Left ventricle myocardium superior (tissue), 1 donor: ENCODE measurements at places on chromosomes 2 and 18. TPM values are rescaled to one million over a fixed set of nuclear protein-coding genes. Genes with fewer than 3 reads are reported as not detected.

OR6B2 gene
- total RNA-seq: not detected

HRH4 gene
- 0.17 TPM for total RNA-seq

CYTIP gene
- 1.2 TPM for total RNA-seq

AQP12B gene
- total RNA-seq: not detected

UBXN4 gene
- 56.1 TPM for total RNA-seq

DNA sequence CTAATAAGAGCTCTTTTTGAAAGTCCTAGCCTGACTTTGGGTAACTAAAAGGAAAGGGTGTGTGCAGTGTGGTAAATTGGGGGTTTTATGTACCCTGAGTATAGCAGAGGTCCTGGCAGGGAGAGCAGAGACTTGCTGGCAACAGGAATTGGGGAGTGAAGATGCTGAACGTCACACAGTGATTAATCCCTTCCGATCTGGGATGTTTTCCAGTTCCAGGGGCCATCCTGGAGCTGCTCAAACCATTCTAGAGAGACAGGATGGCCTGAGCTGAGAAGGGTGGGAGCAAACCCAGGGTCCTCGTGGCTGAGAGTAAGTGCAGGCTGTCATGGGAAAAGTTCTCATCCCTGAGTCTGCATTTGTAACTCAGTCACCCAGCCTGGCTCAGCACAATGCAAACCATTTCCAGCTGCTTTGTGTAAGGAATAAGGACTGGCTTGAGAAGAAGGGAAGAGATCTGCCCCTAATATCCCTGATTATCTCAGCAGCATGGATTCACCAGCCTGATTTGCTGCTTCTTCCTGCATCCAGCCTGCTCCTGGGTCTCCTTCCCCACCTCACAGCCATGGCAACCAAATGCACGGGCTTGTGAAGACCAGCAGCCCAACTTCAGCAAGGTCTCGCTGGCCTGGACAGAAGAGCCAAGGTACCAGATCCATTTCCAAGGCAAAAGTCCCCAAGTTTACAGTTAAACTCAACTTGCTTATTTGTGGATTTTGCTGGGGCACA is 47.1 kb upstream of the CELF4 start:
- DNase-seq: no peak

DNA sequence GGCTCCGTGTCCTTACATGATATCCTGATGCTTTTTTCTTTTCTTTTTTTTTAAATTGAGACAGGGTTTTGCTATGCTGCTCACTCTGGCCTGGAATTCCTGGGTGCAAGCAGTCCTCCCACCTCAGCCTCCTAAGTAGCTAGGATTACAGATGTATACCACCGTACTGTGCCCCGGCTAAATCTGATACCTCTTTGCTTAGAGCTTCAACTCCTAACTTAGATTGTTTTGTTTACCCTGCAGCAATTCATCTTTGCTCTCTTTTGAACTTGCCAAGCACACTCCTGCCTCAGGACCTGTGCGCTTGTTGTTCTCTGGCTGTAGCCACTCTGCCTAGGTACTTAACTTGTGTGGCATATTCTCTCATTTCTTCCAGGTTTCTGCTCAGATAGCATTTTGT is 24.5 kb downstream of the RAB10 start:
- DNase-seq: no peak

GRCh38 chr2:201313362-201313761 is 43.8 kb downstream of the FLACC1 start:
- no peak for DNase-seq

DNA sequence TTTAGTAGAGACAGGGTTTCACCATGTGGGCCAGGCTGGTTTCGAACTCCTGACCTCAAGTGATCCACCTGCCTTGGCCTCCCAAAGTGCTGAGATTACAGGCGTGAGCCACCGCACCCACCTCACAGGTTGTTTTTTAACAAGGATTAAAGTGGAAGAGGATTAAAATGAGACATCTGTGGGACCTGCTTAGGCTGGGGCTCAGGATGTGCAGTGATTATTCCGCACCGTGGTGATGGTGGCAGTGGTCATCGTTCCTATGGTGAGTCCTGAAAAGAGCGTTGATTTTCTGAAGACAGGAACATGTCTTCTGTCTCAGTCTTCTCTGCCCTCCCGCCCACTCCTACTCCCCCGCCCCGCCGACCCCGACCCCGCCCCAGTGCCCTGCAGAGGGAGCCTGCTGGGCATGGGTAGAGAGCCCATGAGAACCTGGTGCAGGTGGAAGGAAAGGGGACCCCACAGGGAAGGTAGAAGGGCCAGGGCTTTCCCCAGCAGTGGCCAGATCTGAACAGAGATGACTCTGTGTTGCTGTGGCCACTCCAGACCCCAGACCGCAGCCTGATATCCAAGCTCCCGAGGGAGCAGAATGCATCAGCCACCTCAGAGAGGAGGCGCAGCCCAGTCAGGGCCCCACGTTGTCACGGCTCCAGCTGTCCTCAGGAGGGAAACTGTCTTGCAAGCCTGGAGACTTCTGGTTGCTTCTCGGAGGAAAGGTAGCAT is 34.5 kb upstream of the FOSL2 start:
- DNase-seq: no peak

- peak; percentile 76 for DNase-seq
These were observed 1044.4 kb upstream of the CNTNAP5 start for GRCh38 chr2:122980671-122981070.

- DNase-seq: no peak
These were observed 692.6 kb downstream of the LRRTM4 start for GRCh38 chr2:76829374-76830234.

DNA sequence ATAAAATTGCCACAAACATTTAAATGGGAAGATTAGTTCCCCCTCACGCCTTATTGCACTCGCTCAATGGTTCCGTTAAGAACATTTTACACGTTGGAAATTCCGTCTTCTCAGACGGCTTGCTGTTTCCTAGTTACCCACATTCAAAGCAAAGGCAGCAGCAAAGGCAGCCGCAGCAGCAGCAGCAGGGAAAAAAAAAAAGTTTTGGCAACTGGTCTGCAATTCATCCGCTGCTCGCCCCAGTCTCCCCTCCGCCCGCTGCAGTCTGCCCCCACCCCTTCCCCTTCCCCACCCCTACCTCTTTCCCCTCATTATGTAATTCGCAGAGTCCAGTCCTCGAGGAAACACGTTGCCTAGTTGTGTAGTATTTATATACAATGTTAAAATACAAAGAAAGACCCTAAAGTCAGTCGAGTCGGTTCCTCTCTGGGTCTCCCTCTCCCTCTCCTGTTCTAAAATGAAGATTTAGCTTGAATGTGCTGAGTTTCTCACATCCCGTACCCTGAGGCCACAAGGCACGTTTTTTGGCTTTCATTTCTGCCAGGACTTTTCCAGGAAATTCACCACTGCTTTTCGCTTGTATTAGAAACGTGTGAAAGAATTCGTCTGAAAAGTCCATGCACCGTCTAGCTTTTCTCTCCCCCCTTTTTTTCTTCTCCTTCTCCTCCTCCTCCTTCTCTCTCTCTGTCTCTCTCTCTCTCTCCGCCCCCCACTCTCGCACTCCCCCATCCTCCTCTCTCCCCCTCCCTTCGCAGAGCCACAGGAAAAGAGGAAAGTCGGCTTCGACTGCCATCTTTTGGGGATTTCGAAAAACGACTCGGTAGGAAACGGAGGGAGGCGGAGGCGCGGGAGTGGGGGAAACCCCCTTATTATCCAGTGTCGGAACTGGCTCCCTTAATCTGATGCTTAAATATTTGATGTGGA is 140.0 kb downstream of the MEIS1 start:
- peak; percentile 41 for DNase-seq

DNA sequence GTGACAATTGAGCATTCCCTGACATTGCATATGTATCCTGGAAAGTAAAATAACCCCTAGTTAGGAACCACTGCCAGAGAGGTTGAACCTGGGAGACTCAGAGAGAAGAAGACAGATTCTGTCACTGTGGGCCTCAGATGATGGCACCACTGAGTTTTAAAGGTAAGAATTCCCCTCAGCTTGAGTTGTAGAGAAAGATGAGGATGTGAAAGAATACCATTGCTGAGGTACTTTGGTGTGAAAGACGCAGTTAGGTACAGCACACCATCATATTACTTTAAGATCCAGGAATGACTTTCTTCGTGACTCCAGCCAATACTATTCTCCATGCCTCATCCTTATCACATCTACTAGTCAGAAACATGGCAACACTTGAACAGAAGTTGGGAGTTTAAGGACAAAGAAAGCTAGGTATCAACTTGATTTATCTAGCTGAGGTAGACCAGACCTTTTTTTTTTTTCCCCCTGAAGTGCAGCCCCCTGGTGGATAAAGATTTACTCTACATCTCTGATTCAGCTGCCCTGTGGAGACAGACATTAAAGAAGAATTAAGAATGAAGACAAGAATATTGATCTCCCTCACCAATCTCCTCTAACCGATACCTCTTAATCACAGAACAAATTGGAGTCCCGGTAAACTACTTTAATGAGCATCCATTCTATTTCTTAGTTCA is 630.5 kb upstream of the FANCL start:
- DNase-seq: no peak

GRCh38 chr2:157443795-157444640 is at the start of gene CYTIP:
CYTIP (minus strand) TSS chr2:157444089; CDS start chr2:157444020, 69 bp downstream.
- DNase-seq: peak; percentile 24

DNA sequence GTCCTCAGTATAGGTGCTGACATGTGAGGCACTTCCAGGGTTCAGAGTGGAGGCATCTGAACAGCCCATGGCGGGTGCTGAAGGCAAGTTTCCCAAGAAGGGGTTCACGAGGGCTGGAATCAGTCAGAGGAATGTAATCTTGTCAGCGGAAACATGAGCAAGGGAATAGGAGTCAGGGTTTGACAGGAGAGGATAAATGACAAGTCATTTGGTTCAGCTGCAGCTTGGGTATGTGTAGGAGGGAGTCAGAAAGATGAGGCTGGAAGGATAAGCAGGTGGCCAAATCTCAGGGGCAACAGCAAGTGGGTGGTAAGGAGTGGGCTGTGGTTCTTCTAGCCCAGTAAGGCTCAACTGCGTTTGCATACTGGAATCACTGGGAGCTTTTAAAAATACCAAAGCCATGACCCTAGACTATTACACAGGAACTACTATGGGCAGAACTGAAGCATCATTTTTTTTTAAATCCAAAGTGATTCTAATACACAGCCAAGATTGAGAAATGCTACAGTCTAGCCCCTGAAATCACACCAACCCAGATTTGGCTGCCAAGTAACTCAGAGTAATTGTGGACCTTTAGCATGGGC is 41.8 kb upstream of the NAB1 start:
- no peak for DNase-seq

DNA sequence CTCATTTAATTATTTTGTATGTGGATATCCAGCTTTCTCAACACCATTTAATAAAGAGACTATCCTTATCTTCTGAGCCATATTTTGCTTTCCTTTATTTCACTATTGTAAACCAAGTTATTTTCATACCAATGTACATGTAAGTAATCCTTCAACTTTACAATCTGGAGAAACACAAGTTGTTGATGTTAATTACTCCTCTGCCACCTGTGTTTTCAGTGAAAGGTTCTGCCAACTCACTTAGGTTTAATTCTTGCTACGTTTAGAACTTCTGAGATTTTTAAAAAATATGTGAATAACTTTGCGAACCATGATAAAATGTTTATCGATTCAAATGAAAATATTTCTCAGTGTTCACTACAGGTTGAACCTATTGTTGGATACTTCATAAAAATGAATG is 244.4 kb downstream of the CDH7 start:
- no peak for DNase-seq
